ENCODE measurements at places on chromosomes 7 and 10.

DNA sequence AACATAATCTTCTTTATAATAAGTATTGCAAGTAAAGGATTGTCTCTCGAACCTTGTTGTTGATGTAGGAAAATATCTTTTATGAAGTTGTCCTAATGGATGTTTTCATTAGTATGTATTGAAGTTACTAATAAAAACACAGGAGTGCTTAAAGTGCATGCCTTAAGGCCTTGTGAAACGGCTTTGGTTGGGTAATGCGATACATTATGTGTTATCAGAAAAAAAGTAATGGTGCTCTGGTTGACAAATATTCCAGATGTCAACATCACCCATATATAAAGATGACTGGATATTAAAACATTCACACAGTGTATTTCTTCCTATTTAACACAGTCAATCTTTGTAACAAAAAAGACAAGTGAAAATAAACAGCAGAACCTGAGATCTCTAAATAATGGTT is 310.7 kb downstream of the PRKG1 start:
- no peak for DNase-seq

GRCh38 chr10:88489107-88489506 is 94.0 kb downstream of the RNLS start:
- DNase-seq = no peak

DNA sequence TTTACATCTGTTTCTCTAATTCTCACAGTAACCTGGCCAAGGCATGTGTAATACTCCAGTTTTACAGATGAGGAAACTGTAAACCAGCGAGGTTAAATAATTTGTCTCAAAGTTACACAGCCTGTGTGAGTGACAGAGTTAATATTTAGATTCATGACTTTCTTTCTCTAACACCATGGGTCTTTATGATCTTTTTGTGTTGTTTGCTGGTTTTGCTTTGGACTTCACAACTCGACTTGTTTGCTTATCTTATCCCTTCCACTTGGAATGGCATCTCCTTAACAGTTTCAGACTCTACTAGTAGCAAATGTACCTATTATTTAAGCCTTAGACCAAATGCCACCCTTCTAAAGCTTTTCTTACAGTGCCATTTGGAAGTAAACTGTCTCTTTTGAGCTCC is 34.4 kb downstream of the MXI1 start:
- DNase-seq = no peak

DNA sequence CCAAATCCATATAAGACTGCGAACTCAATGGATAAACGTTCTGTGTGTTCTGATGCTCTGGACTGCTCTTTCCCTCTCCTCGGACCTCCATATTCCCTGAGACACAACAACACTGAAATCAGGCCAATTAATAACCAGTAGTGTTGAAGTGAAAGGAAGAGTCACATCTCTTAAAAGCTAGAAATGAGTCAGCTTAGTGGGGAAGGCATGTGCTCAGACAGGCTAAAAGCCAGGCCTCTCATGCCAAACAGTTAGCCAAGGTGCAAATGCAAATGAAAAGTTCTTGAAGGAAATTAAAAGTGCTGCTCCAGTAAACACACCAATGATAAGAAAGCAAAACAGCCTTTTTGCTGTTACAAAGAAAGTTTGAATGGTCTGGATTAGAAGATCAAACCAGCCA is 29.3 kb downstream of the TNS3 start:
- no peak for DNase-seq

DNA sequence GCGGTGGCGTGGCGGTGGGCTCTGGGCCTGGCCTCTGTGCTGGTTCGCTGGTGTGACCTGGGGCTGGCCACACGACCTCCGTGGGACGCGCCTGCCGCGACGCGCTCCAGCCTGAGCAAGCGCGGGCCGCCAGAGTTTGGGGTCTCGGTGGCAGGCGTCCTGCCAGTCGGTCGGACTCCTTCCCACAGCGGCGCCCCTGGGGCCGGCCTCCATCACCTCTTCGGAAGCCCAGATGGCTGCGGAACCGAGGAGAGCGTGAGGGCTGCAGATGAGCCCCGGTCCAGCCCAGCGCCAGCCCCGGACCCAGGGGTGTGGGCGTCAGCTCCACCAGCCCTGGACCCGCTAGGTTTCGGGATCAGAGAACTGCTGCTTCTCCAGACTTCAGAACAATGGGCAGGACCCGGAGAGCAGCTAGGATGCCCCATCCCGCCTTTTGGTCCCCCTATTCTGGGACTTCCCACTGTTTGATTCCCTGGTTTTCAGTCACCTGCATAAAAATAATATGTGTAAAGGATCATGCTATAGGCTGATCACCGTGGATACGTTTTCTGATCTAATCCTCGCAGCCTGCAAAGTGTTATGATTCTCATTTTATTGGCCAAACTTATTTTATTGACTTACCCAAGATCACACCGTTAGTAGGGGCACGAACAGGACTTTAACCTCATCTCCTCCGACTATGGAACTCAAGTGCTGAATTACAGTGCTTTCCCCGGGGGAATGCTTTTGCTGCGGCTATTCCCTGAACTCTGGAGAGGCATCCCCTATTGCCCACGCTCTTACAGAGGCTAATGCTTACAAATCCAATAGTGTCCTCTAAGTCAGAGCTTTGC is 2.8 kb downstream of the CYP26C1 start:
- no peak for DNase-seq

- no peak for DNase-seq
These were observed 37.7 kb downstream of the NRF1 start for GRCh38 chr7:129649128-129649690.

- no peak for DNase-seq
These were observed 30.8 kb downstream of the PRLHR start for GRCh38 chr10:118564652-118565051.

DNA sequence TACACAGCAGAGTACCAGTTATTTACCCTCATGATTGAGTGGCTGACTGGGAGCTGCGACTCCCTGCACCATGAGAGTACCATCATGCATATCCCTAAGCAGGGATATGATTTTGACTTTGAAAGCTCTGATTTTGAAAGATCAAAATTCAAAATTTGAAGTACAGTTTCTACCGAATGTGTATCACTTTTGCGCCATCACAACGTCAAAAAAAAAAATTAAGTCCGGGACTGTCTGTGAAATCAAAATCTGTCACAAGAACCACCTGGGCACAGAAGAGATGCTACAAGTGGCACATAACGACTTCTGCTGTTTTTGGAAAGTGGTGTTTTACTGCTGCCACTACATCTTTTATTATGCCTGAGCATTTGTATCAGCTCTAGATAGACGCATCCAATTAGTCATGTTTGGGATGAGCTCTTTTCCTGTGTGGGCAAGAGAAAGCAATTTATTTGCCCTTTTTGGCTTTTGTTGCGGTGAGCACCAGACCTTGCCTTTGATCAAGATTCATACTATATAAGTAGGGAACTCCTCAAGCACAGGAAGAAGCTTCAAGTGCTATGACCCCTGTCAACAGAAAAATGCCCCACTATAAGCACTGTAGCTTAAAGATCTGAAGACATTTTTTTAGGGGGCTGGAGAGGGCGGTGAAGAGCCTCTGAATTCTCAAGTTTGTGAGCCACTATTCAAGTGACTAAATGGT is 10.7 kb downstream of the MTPN start:
- DNase-seq = no peak

DNA sequence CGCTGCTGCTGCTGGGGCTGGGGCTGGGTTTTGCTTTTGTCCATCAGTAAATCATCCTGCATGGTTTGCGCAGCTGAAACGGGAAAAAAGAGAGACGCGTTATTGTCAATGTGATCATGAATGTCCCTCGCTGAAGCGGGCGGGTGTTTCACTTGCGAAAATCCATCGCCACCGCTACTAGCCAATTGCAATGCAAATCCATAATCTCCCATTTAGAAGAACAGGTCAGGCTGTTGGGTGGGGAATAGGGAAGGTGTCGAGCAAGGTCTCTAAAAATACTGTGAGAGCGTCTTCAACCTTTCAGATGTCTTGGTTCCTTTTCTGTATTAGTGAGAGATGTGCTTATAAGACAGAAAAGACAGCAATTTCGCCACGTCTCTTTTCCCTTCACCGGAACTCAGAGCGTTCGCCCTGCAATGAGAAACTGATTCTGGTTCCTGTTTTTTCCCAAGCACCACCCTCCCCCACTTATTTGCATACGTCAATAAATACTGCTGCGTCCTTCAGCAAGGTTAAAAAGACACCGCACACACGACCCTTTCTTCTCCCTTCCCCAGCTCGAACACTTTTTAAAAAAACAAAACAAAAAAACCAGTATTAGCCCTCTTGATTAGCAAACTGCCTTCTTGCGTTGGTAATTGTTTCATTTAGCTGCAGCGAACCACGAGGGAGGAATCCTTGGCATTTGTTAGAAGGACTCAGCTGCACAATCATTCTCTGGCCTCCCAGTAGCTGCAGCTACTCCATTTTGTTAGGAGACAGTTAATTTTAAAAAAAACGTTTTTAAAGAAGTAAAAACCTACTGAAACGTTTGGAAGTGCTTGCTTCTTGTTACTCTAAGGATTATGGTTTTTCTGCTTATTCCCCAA is 50.4 kb downstream of the CPEB3 start:
- peak; percentile 19 for DNase-seq

- DNase-seq = peak; percentile 10
These were observed 766 bp downstream of the BAMBI start for GRCh38 chr10:28677888-28678686.

- no peak for DNase-seq
These were observed 90.7 kb downstream of the PARP12 start for GRCh38 chr7:139972029-139972428.

GRCh38 chr7:35749556-35749955 is 51.3 kb upstream of the SEPTIN7 start:
- DNase-seq = no peak

- no peak for DNase-seq
These were observed 67.9 kb upstream of the AFAP1L2 start for GRCh38 chr10:114471906-114472876.

DNA sequence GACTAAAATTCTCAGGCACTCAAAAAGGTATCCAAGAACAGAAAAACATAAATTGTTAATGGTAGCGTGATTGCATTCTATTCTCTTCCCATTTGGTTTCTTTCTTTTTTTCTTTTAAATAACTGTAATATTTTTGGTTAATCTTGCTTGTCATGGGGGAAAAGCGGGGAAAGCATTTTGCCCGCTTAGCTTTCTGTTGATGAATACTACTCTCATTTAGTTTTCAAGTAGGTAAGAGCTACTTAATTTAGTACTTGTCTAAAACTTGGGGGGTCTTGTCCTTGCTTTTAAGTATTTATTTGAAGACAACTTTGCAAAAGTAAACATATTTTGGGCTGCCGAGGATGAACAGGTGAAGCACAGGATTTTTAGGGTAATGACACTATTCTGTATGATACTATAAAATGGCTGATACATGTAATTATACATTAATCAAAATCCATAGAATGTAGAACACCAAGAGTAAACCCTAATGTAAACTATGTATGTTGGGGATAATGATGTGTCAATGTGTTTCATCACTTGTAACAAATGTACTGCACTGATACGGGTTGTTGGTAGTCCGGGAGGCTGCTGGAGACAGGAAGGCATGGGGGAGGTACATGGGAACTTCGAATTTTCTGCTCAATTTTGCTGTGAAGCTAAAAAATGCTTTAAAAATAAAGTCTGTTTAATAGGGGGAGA is 1.7 kb downstream of the TES start:
- DNase-seq = no peak

- DNase-seq = no peak
These were observed 6.9 kb downstream of the C10orf62 start for GRCh38 chr10:97596101-97597082.

GRCh38 chr10:11823122-11823988 is at the start of gene PROSER2:
Gene PROSER2, plus strand, starts transcription at chr10:11823356. Its CDS starts 28,722 bp downstream, at chr10:11852078.
- DNase-seq = peak; percentile 1

- no peak for DNase-seq
These were observed 31.1 kb downstream of the STAMBPL1 start for GRCh38 chr10:88911116-88911515.

DNA sequence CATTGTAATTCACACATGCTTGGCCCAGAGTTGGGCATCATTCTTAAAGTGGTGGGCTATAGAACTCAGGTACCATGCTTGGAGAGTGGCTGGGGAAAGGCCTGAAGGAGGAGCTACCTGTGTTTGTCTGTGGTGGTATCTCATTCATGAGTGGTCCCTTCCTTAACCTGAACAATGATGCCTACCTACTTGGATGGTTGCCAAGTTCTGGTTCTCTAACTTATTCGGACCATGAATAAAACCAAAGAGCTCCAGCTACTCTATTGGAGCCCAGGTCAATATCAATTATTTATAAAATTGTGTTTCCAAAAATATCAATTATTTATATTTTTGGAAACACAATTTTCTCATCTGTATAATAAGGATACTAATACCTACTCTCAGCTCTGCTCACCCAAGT is 2.9 kb upstream of the GPR37 start:
- no peak for DNase-seq

- DNase-seq = no peak
These were observed 124.2 kb downstream of the ABCA13 start for GRCh38 chr7:48295296-48295971.

GRCh38 chr10:130805635-130806030 is 505.9 kb downstream of the TCERG1L start:
- no peak for DNase-seq

DNA sequence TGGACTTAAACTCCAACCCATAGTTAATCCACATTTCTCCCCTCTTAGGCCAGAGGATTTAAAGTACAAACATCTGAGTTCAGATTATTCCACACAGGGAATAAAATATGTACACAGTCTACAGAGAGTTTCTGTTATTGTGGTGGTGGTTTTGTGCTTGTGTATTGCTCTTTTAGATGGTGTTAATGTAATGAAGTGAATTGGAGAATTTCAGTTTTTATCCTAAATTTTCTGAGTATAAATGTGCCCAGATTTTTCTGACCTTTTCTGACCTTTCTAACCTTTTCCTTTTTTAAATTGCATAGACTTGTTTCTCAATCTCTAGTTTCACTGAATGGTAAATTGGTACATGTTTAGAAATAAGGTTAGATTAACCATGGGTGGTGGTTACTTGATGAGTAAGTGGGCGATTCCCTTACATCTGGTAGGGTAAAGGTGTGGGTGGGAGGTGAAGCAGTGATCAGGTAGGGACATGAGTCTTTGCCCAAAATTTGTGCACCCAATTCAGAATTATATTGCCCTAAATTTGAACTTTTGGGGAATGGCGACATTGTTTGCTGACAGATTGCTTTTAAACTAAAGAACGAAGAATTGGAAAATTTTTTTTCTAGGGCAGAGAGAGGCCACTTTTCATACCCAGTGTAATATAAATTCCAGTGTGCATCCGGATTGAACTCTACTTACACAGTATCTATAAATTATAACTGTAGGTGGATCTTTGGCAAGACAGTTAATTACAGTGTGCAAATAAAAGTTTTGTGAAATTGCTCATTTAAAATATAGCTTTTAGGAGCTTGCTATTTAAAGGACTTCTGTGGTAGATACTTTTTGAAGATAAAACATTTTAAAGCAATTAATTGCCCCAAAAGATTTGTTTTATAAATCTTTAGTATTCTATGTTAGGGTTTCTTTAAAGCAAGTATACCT is 62.2 kb downstream of the ST7 start:
- DNase-seq = no peak
